Stomach (tissue), 19 donors: ENCODE measurements at places on chromosomes 3 and 15.

DNA sequence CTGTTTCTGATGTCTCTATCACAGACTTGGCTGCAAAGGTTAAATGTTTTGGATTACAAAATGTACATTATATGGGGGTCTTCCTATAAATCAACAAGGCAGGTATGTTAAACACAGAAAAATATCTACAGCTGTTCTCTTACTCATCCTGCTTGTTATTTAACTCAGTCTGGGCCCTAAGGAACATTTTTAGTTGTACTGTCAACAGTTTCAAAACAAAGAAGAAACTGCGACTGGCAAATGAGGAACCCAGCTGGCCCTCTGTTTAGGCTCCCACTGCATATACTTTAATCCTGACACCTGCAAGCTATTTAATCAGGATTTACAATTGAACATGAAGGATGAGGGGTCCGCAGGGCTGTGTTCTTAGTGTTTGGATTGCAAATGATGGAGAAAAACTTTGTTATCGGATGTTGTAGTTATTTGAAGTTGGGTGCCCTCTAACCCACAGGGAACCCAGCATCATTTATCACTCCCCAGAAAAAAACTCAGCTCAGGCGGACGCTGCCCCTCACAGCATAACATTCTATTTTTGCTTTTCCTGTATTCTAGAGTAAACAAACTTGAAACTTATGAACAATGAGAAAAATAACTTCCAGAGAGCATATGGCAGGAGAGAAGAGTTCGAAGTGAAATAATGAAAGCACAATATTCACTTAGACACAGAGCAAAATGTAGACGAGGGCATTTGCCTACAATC lies 91.2 kb downstream of the POLR2M start:
- H3K36me3 ChIP-seq = no peaks in the 10 kb centered on the region
- no peak for DNase-seq
- H3K4me3 ChIP-seq = no peak overlapping the region
- peaks cover 10% of the 10 kb centered on the region for H3K4me1 ChIP-seq
- H3K27me3 ChIP-seq = no peaks in the 10 kb centered on the region
- H3K27ac ChIP-seq = no peak overlapping the region

GRCh38 chr3:112084980-112085705 lies 1.0 kb upstream of the C3orf52 start:
- peak overlapping the region; percentile 88 for H3K27ac ChIP-seq
- H3K4me3 ChIP-seq = no peak overlapping the region
- H3K4me1 ChIP-seq = no peaks in the 10 kb centered on the region

DNA sequence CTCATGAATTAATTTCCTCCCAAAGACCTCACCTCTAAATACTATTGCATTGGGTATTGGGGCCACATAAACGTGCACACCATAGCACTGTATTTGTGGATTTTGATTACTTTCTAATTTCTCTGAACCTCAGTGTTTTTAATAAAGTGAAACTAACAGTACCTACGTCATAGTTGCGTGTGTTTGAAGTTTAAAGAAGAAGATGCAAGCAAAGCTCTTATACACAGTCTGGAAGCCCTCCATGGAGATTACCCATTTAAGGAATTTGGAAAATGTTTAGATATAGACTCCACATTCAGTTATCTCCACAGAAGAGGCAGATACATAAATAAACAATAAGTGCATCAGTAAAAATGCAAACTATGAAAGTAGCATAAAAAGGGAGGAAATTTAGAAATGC lies 581.1 kb upstream of the GBE1 start:
- H3K27ac ChIP-seq = no peak overlapping the region
- no peak for DNase-seq
- H3K4me1 ChIP-seq = no peaks in the 10 kb centered on the region
- no peak overlapping the region for H3K4me3 ChIP-seq
- H3K27me3 ChIP-seq = no peaks in the 10 kb centered on the region

- peak overlapping the region; percentile 14 for H3K4me3 ChIP-seq
- H3K27ac ChIP-seq = no peak overlapping the region
- peaks cover 32% of the 10 kb centered on the region for H3K36me3 ChIP-seq
- no peaks in the 10 kb centered on the region for H3K27me3 ChIP-seq
- DNase-seq = no peak
Measured at GRCh38 chr3:125310623-125311081, 64.5 kb downstream of the ZNF148 start.

DNA sequence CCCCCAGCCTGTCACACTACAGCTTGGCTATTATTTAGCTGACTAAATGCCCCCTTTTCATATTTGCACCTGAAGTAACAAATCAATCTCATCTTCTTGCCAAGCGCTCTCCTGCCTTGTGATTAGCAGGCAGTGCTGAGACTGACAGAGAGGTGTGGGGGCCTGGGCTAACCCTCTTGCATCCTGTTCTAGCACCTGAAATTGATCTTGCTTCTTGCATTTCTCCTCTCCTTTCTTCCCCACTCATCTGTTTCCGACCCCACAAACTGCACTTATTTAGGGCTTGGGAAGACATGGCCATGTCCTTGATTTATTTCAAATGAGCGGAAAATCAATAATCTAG lies 309.0 kb upstream of the PROK2 start:
- H3K4me3 ChIP-seq = no peak overlapping the region
- H3K36me3 ChIP-seq = no peaks in the 10 kb centered on the region
- no peak overlapping the region for H3K27ac ChIP-seq
- DNase-seq = no peak
- H3K27me3 ChIP-seq = no peaks in the 10 kb centered on the region
- no peaks in the 10 kb centered on the region for H3K4me1 ChIP-seq
